ENCODE measurements at places on chromosomes 5 and 9. TPM values are rescaled to one million over a fixed set of nuclear protein-coding genes. Genes with fewer than 3 reads are reported as not detected.

NSG2 gene
- not detected for total RNA-seq

WDR36 gene
- 43.2 TPM for total RNA-seq

DNA sequence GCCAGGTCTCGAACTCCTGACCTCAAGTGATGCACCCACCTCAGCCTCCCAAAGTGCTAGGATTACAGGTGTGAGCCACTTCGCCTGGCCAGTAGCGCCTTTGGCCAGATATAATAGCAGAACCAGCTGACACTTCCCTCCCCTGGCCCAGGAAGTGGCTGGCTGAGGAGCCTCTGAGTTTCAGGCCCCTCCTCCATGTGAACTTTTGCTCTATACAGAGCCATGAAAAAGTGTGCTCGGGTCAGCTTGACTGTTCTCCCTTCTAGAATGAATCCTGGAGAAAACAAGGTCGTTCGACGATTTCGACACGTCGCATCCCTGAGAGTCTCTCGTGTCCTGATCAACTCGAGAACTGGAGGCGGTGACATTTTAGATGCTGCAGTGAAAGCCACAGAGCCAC is 8.6 kb upstream of the ZDHHC12 start:
- H3K27ac ChIP-seq, result no peak overlapping the region
- DNase-seq, result no peak
- no peaks in the 10 kb centered on the region for H3K27me3 ChIP-seq
- H3K4me1 ChIP-seq, result no peaks in the 10 kb centered on the region
- H3K4me3 ChIP-seq, result no peak overlapping the region

DNA sequence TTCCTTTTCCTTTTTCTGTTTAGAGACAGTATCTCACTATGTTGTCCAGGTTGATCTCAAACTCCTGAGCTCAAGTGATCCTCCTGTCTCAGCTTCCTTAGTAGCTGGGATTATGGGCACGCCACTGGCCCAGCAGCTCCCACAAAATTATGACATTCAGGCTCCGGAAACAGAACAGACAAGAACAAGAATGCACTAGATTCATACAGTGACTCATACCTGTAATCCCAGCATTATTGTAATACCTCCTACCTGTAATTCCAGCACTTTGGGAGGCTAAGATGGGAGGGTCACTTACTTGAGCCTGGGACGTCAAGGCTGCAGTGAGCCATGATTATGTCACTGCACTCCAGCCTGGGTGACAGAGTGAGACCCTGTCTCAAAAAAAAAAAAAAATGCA is 26.7 kb upstream of the B4GALT1 start:
- no peak overlapping the region for H3K4me3 ChIP-seq
- no peaks in the 10 kb centered on the region for H3K27me3 ChIP-seq

DNA sequence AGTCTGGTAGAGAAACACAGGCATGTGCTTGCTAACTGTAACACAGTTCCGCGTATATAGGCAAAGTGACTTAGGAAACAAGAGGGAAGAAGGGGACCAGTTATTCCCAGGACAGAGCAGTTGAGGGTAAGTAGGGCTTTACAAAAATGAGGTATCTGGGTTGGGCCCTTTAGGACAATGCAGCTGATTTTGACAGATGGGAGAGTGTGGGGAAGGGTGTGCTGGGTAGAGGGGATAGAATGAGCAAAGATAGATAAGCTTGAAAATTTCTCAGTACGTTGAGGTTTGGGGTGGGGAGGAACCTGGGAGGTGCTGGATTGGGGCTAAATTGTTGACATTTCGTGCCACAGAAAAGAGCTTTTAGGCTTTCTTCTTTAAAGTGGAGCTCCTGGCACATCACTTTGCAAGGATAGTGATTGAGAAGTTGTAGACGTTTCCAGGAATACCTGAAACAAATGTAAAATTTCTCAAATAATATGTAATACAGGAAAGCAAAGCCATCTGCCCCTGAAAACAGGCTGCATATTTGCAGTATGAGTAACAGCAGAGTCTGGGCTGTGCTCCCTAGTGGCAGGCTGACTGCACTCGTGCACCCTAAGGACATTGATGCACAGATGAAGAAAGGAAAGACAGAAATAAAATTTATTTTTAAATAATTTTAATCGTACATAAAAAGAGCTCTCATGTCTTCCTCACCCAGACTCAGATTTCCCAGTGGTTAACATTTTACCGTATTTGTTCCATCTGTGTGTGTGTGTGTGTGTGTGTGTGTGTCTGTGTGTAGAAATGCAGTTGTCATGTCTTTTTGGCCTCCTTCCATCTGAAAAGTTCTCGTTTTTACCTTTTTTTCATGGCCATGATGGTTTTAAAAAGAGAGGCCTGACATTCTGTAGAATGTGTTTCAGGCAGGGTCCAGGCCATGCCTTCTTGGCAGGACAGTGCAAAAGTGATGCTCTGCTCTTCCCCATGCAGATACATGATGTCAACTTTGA is 144.9 kb upstream of the DMRT1 start:
- H3K27me3 ChIP-seq, result no peaks in the 10 kb centered on the region
- peaks cover 81% of the 10 kb centered on the region for H3K4me1 ChIP-seq
- peak; percentile 57 for DNase-seq
- H3K27ac ChIP-seq, result peak overlapping the region; percentile 96

DNA sequence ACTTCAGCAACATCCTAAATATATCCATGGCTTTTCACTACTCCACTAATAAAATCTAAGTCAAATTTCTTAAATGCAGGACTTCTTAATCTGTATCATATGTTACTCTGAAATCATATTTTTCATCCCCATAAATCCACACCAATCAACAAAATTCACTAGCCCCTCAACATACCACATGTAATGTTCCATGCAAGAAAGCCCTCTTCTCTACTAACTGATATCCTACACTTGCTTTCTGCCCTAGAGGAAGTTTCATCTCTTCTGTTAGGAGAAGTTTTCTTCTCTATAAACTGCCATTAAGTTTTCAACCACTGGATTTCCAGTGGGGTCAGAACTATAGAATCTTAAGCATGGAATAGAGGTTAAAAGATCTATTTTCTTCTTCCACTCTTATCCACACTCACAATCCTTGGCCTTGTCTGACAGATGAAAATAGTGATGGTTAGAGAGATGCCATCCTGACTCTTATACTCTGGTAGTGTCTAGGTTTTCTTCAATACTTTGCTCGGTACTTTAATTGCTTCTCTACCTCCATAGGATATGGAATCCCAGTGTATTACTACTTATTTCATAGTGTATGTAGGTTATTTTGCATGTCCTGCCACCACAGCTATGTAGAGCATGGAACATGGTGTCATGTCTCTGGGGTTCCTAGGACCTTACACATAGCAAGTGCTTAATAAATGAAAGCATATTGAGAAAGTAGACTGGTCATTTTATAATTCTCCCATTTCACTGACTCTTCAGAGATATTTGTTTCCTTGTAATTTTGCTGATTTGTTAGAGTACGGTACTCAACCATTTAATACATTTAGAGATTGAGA is 48.4 kb downstream of the ALDH1A1 start:
- no peak overlapping the region for H3K4me3 ChIP-seq
- H3K27ac ChIP-seq, result no peak overlapping the region
- peaks cover 5% of the 10 kb centered on the region for H3K36me3 ChIP-seq
- peaks cover 14% of the 10 kb centered on the region for H3K4me1 ChIP-seq

DNA sequence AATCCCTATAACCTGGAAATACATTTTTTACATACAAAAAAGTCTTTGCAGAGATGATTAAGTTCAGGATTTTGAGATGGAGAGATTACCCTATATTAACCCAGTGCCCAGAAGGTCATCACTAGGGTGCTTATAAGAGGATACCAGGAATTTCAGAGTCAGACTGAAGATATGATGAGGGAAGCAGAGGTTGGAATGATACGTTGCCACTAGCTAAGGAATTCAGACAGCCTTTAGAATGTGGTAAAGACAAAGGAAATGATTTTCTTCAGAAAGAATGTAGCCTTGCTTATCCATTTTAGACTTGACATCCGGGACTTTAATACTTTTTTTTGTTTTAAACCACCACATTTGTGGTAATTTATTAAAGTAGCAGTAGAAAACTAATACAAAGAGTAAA is 2176.8 kb upstream of the C9orf72 start:
- no peak overlapping the region for H3K27ac ChIP-seq
- no peak for DNase-seq
- no peaks in the 10 kb centered on the region for H3K4me1 ChIP-seq
- no peak overlapping the region for H3K4me3 ChIP-seq
- no peaks in the 10 kb centered on the region for H3K36me3 ChIP-seq

- H3K4me1 ChIP-seq, result no peaks in the 10 kb centered on the region
- no peaks in the 10 kb centered on the region for H3K36me3 ChIP-seq
- H3K27ac ChIP-seq, result no peak overlapping the region
- DNase-seq, result no peak
These were observed 26.9 kb downstream of the CSNK1G3 start for GRCh38 chr5:123538670-123539459.

All from thyroid gland (tissue), 4 donors.